Activated CD4-positive, alpha-beta T cell treated with anti-CD3 and anti-CD28 coated beads, Interleukin-2, amount 50 U/mL, for 48 hours (primary cell): ENCODE measurements at places on chromosomes 11 and 22.

- peak; percentile 19 for DNase-seq
Measured at GRCh38 chr11:35247428-35247827, 108.5 kb downstream of the CD44 start.

DNA sequence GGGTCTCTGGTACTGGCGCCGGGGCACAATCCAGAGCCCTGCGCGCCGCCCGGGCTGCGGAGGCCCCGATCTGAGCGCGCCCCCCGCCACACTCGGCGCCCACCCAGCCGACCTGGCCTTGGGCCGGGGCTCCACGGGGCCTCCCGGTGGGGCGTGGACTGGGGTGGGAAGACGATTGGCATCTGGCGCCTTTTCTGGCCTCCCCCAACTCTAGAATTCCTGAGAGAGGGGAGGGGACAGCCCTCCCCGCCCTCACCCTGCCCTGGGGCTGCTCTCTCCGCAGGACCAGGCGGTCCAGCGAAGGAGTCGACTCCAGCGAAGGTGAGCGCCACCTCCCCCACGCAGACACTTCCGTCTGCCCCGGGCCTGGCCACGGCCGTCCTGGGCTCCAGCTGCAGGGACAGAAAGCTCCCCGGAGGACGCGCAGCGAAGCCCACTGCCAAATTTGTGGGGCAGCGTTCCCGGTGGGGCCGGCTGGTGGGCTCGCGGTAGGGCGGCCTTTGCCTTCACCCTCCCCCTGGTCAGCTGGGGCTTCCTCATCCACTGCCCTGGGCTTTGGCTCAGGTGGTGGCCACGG is 593 bp downstream of the SSH3 start:
- DNase-seq, result peak; percentile 45

DNA sequence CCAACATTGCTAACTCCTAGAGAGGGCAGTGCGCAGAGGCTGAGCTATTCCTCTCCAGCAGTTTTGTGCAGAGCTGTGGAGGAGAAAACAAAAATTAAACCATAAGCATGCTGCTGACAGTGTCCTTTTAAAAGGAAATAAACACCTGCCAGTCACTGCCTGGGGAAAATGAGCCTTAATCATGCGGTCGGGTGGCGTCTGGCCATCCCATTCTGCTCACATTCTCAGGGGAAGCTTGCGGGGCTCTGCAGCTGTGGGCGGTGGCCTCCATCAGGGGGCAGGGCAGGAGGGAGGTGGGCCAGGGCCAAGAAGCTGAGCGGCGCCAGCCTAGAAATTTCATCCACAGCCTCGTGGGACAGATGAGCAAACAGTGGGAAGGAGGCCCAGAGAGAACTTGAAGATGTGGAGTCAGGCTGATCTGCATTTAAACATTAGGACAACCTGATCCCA is 71.0 kb upstream of the TP53I11 start:
- no peak for DNase-seq

DNA sequence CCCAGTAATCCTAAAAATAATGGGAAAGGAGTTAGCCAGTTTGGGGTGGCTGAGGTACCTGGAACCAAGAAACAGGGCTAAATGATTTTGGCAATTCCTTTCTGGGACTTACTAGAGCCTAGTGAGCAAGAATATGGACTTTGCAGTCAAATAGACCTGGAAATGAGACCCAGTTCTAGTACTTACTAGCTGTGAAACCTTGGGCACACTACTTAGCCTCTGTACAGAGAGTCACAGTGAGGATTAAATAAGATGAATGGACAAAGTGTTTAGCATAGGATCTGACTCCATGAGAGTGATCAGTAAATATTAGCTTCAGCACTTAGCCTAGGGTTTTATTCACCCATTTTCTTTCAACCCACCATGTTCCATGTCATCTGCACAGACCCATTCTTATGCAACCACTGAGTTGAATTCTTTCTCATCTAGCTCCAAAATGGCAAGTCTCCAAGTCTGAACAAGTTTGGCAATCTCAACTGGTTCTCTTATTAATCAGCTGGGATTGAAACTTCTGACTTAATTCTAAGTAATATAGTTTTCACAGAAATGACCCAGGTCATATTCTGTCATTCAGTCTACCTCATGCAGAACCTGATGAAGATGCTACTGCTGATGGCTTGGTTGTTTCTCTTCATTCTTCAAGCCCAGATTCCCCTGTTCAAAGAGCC is 15.0 kb upstream of the SORL1 start:
- no peak for DNase-seq

DNA sequence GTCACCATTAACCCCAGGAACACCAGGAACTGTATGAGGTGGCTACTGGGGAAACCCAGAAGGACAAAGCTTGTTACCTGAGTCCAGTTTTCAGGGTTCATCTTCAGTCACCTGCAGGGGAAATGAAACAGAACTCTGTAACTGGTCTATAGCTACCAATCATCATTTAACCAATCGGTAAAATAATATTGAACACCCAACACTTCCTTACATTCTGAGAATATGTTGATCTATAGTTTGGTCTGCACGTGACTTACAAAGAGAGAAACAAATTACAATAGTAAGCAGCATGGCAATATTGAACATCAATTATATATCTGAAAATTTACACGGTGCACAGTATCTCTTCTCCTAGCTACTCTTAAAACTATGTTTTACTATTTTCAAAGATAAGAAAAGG is at the start of gene OR6T1:
TSS of gene OR6T1 (minus strand) at position 101 of the 400 bp plus-strand sequence. CDS start at position 101, 0 bp downstream.
- DNase-seq, result no peak

DNA sequence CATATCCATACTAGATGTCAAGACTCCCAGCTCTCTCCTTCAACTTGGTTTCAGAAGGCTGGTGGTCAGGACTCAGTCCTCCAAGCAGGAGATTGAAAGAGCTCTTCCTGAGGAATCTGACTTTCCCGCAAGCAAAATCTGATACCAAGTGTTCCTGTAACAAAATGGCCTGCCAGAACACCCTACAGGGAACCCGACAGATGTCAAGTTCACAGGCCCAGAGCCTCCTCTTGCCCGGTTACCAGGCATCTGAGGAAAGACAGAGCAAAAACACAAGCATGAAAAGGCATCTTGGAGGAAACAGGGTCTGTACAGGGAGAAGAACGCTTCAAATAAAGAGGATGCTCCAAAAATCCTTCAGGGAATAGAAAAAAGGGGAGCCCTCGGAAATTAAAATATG is 8.7 kb upstream of the KCNJ5 start:
- no peak for DNase-seq
